Omental fat pad (tissue), 4 donors: ENCODE measurements at places on chromosomes 12 and 14. TPM values are rescaled to one million over a fixed set of nuclear protein-coding genes. Genes with fewer than 3 reads are reported as not detected.

DNA sequence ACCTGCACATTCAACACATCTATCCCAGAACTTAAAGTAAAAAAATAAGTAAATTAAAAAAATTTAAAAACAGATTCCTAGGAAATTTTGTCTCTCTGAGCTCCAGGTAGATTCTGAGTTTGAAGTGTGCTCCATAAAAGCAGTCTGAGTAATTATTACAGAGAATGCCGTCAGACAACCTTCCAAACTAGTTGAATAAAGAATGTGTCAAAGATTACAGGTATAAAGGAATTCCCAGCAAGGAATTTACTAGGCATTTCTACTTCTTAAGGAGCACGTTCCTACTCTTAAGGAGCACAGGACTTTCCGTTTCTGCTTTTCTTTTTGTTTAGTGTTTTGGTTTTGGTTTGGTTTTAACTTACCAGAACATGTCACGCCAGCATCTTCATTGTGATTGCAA lies 7.1 kb downstream of the CD163 start:
- DNase-seq, result no peak

GRCh38 chr12:14307004-14307403 lies 58.5 kb upstream of the ATF7IP start:
- DNase-seq, result no peak

- no peak for DNase-seq
These were observed 14.7 kb downstream of the ZNF641 start for GRCh38 chr12:48336061-48336460.

GRCh38 chr12:57299514-57300016 lies 48.6 kb upstream of the STAC3 start:
- DNase-seq, result no peak

DNA sequence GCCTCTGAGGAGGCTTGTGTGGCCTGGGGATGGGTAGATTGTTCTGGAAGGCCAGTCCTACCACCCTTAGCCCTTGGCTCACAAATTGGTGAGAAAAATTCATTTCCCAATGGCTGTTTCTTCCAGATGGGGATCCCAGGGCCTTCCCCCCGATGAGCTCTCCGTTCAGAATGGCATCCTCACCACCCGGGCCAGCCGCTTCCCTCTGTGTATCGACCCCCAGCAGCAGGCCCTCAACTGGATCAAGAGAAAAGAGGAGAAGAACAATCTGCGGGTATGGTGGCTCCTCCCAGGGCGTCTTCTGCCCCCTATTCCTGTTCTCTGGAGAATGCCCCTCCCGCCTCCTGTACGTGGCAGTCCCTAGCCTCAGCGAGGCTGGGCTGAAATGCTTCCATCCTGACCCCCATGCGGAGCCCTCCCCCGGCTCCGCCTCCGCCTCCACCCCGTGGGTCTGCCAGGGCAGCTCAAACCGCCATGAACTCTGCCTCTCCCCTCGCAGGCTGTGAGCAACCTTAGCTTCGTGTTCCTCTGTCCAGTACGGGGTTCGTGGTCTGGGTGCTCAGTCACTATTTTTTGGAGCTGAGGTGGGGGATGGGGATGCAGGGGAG lies 57.8 kb downstream of the CCDC92 start:
- DNase-seq, result no peak

DNA sequence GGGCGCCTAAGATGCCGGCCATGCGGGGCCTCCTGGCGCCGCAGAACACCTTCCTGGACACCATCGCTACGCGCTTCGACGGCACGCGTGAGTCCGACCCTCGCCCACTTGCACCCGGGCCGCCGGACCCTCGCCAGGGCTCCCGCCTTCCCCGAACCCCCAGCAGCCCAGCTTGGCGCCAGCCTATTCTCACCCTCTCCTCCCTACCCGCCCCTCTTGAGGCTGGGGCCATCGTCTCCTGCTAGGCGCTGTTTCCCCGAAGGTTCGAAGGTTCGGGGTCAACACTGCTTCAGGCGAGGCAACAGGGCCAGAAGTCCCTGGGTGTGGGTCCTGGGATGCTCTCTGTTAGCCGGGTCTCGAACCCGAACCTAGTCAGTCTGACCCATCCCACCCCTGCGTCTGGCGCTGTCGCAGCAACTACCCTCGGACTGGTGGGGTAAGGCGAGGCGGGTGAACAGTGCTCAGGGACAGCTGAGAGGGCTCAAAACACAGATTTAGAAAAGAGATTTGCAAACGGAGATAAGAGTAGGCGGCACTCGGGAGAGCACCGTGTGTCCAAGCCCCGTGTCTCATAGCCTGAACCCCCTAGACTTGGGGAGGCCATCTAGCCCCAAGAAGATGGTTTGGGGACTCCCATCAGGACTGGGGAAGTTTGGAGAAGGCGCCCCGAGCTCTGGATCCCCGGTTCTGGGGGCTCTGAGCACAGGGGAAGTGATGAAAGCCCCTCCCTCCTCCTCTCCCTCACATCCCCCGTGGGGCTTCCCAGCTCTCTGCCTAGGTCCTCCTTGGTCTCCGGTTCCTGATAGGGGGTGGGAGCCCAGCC lies 787 bp downstream of the KCNH3 start:
- DNase-seq, result no peak

DNA sequence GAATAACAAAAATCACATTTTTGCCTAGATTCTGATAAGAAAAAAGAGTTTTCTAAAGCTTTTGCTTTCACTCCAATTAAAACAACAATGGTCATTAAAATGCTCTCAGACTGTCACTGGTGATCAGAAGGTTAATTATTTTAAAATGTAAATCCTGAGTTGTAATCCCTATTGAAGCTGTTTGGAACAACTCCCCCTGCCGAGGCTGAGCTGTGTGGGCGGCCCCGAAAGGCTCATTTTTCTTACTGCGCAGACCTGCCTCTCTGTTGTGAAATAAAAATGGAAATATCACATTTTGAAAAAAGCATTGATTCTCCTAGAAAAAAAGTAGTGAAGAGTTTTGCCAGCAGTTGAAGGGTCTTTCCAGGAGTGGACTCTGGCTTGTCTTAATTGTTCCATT lies 174.8 kb upstream of the CDKN3 start:
- no peak for DNase-seq

DNA sequence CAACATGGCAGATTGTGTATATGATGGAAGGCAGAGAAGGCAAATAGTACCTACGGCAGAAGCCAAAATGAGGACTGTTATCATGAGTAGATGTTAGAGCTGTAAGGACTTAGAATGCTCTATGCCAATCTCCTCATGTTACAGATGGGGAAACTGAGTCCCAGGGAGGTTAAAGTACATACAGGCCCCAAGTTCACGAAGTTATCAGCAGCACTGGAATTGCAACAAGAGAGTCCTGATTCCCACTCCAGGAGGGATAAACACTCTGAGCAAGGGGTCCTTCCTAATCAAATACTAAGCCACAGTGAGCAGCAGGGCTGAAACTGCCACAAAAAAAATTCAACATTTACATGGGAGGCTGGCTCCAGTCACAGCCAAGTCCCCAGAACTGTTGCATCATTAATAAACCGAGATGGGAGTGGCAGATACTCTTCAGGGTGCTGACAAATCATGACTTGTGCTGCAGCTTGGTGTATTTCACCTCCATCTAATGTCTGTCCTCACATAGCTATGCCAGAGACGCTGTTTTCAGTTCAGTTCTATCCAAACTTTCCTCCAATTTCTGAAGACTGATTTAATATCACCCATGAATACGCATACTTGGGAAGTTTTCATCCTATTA lies 24.2 kb downstream of the NUAK1 start:
- no peak for DNase-seq

DNA sequence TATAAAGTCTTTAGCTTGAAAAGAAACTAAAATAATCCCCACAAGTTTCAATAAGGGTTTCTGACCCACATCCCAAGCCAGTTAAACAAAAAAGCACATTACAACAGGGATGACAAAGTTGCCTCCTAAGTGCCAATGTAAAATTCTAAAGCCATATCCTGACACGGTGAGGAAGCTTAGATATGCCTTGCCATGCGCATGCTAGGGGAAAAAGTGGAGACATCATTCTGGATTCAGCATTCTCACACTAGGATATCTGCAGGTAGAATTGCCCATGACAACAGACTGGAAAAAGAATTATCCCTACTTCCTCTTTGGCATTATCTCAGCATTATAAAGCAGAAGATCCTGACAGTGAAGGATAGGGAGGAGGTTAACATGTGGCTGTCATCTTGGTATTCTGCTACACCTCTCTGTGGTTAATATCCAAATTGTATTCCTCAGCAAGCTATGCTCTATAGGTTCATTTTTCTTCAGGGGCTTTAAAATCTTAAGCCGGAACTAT lies 4.9 kb downstream of the DUSP6 start:
- no peak for DNase-seq

DNA sequence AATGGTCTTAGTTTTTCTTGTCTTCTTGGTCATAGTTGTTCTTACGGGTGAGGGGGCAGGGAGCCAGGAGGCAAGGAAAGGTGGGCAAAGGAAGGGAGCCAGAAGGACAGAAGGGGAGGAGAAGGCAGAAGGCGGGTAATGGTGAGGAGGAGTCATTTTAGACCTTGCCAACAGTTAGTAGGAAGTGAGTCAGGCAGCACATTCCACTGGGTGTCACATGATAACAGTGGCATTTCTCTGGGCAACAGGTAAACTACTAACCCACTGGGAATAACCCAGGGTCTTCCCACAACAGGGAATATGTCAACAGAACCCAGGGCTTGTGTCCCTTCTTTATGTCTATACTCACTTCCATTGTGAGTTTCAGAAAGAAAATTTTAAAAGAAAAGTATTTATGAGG lies 127.6 kb downstream of the SLC8A3 start:
- no peak for DNase-seq

DNA sequence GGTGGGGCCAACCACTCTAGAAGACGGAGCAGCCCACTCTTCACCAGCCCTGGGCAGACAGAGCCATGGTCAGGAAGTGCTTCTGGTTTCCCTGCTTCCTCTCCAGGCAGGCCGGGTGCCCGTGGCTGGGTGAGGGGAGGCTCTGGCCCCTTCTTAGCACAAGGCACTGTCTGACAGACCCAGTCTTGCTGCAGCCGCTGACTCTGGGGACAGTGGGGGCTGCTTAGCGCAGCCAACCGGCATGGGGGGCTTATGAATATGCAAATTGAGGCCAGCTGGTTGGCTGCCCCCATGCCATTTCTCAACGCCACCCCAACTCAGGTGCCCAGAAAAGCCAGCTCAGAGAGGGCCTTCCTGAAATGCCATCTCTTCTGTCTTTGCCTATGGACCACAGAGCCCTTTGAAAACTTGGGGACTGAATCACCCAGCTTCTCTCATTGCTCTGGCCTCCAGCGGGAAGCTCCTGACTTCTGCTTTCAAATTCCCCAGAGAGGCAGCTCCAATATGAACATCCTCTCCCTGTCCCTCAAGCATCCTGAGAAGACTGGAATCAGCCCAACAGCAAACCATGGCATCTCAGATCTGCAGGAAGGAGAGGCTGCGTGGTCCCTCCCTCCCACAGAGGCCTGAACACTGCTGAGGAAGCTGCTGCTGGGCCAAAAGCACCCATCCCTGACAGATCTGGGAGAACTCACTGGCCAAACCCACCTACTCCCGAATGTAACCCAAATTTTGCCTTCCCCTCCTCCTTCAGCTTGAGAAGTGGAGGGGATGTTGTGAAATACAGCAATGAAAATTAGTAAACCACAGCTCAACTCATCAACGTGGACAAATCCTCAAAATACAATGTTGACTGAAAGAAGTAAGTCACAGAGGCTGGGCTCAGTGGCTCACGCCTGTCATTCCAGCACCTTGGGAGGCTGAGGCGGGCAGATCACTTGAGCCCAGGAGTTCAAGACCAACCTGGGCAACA lies at the start of gene PROX2:
PROX2 (minus strand) TSS at position 205 of the 973 bp plus-strand sequence. CDS start 12,311 bp downstream, outside the sequence.
- no peak for DNase-seq

DNA sequence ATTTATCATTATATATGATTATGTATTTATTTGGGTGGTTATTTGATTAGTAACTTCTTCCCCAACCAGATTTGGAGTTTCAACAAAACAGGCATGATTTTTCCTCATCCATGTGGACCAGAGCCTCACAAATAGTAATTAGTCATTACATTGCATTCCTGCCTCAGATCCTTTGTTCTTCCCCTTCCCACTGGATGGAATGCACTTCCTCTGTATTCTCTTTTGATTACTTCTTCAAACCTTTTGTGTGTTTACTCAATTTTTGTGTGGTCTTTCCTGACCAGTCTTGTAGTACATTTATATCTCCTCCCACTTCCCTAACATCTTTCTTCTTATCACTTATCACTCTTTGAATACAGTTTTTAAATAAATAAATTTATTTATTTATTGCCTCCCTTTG lies 15.5 kb downstream of the SYT1 start:
- DNase-seq, result no peak

GRCh38 chr12:11666131-11667050 lies 16.9 kb downstream of the ETV6 start:
- no peak for DNase-seq

GRCh38 chr14:31933716-31934115 lies 143.4 kb upstream of the ARHGAP5 start:
- DNase-seq, result no peak

DNA sequence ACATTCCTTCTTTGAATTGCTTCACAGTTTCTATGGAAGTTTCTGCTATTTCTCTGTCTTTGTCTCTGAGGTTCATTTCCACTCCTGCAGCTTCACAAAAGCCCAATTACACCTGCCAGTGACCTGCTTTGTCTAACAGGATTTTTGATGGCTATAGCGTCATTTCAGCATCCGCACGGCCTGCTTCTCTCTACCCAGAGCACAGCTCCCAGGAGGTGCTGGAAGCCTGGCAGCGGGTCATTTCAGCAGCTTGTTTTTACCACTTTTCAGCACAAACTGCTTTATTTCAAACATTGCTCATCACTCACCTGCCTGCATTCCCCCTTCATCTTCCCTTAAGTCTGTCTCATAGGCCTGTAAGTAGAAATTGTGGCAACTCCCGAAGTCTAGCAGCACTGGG lies 434.5 kb upstream of the GARIN6 start:
- no peak for DNase-seq

- no peak for DNase-seq
These were observed 29.4 kb upstream of the KCNA5 start for GRCh38 chr12:5014269-5014668.

DNA sequence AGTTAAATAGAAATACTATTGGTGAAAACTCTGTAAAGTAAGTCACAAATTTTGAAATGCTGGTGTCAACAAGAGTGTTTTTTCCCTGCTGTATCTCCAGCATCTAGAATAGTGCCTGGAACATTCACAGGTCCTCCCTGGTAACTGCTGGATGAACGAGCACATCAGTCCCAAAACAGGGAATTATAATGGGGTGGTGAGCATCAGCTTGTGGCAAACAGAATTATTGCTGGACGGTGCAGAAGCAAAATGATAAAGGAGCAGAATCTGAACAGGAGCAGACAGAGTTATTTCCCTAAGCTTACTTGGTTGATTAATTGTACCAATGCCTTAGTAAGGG lies 129.9 kb downstream of the GRIP1 start:
- DNase-seq, result no peak

GRCh38 chr12:65647074-65647473 lies 177.2 kb upstream of the HMGA2 start:
- no peak for DNase-seq

VRTN gene
- total RNA-seq, result not detected

REC8 gene
- 14.8 TPM for total RNA-seq

TXNDC16 gene
- 7.2 TPM for total RNA-seq

COX8C gene
- total RNA-seq, result not detected
